Posterior cingulate gyrus (tissue), 11 donors: ENCODE measurements at places on chromosomes 1 and 21.

DNA sequence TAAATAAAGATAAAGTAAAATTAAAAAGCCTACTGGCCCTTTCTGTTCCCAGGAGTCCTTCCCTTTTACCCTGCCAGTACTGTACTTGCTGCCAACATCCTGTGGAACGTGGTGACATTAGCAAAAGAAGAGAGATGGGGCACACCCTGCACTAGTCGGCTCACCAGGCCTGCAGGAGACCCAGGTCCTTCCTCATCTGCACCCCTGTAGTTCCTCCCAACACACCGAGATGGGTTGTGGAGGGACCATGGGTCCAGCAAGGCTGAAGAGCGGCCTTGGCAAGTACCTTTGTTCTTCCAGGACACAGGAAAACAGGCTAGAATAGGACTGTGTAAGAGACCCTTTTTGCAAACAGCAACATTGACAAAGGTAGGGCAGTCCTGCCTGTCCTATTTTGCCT, 98.7 kb upstream of the TMPRSS2 start:
- DNase-seq: peak; percentile 75

DNA sequence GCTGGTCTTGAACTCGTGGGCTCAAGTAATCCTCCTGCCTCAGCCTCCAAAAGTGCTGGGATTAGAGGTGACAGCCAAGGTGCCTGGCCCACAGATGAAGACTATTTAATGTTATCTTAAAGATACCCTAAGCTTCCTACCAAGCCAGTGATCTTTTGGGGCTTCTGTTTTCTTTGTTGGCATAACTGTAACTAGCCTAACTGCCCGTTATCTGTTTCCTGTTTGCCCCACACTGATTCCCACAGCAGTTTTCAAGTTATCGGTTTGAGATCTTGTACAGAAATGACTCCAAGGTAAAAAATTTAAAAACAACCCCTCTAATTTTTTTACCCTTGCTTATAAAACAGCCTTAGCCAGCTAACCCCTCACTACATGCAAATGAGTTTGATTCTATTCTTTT, 12.4 kb downstream of the SELL start:
- DNase-seq: no peak

DNA sequence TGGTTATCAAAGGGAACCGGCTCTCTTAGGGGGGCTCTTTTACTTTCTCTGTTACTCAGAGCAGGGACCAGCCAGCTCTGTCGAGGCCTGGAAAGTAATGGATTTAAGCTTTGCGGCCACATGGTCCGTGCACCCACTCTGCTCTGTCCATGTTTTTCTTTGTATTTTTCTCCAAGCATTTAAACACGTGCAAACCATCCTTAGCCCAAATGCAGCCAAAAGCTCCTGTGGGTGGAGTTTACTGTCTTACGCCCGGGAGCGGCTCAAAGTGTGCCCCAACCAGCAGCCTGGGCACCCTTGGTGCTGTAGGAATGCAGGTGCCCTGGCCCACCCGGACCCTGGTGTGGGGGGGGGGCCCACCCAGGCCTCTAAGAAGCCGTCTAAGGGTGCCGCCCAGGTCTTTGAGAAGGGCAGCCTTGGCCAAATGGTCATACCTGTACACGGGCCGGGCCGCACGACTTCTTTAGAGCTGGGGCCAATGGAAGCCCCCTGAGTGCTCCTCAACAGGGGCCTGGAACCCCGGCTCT, 29.2 kb upstream of the POFUT2 start:
- DNase-seq: no peak

DNA sequence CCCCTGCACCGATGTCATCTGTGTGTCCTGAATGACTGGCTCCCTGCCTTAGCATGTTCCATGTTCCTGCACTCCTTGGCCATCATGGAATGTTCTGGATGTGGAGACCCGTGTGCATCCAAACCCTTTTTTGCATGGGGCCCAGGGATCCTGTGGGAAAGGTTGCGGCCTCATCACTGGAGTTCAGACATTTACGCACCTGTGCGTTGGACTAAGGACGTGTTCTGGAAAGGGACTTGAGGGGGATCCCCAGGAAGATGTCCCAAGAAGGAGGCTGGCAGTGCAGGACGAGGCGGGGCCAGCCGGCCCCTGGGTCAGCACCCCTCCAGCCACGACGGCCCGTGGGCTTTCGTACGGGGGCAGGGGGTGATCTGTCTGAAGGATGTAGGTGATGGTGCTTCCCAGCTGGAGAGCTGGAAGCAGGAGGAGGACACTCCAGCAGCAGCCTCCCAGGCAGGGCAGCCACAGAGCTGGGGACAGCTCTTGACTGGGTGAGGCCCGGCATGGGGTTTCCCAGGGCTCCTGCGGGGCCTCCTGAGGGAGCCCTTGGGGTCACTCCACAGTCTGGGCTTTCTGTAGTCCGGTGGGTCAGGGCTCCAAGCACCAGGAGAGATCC, 67.2 kb downstream of the SCCPDH start:
- peak; percentile 73 for DNase-seq

DNA sequence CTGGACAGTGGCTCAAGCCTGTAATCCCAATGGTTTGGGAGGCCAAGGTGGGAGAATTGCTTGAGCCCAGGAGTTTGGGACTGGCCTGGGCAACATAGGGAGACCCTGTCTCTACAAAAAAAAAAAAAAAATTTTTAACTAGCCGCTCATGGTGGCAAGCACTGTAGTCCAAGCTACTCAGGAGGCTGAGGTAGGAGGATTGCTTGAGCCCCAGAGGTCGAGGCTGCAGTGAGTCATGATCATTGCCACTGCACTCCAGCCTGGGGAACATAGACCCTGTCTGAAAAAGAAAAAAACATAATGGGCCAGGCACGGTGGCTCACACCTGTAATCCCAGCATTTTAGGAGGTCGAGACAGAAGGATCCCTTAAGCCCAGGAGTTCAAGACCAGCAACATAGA, 5.3 kb downstream of the SPATC1L start:
- DNase-seq: no peak

DNA sequence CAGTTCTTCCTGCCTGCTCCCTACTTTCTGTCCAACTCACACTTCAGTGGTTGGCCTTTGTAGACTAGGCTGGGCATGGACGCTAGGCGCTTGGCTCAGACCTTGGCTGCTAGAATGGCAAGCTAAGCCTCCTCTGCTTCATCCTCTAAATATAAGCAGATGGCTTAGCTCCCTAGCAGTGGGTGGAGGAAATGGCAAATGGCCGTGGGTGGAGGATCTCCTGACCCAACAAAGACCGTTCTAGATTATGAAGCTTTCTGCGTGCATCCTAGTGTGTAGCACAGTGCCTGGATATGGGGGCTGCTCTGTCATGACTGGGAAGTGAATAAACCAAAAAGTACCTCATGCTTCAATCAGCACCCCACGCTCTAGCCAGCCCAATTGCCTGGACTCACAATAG, 10.4 kb upstream of the ETV3L start:
- DNase-seq: peak; percentile 80

DNA sequence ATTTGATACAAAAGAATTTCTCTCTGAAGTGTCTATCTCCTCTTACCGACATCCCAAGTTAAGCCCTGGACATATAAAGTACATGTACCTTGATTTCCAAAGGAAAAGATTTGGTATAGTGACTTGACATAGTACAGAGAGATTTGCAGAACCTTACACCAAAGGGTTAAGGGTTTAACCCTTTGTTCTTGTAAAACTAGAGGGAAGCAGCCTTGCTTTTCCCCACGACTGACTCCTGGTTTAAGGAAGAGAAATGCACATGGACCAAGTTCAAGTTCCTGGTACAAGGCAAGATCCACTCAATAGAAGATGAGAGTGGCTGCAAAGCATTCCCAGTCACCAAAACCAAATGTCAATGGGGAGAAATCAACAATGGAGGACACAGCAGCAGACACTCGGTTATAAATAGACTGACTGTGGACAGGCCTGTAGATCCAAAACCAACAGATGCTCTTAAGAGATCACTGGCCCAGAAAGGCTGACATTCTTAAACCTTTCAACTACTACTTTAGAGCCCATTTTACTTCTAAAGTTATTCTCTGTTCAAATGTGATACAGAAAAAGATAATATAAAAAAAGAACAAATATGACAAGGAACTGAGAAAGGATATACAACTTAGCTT, 69.4 kb downstream of the PUM1 start:
- DNase-seq: no peak

DNA sequence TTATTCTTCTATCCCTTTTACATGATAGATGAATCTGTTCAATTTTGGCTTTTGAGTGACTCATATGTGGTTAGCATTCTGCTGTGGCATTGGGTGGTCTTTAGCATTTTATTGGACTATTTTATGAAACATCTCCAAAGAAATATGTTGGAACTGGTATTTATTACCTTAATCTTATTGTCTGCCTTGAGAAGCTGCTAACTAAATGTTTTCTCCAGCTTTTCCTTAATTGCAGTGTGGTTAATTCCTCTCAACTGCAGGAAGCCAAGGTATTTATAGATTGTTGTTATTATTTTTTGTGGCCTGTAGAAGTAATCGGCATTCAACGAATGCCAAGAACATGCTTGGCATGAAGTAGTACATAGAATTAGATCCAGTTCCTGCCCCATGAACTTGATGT, 64.1 kb downstream of the NOS1AP start:
- DNase-seq: no peak

- DNase-seq: no peak
These were observed 14.9 kb upstream of the RAB42 start for GRCh38 chr1:28577052-28577678.

DNA sequence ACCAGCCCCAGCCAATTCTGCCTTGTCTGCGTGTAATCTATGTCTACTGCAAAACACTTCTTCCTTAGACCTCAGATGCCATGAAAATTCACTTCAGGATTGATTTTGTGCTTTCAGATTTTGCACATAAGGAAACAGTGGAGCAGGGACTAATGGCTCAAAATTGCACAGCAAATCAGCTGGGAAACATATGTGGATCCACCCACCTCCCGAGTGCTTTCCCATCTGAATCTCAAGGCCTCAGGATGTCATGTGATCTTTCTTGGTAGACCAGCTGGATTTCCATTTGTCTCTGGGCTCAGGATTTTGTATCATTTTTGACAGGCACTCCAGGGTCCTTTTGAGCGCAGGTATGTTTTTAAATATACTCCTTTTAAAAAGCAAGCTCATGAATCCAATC, 158.6 kb downstream of the MIS18A start:
- DNase-seq: no peak

DNA sequence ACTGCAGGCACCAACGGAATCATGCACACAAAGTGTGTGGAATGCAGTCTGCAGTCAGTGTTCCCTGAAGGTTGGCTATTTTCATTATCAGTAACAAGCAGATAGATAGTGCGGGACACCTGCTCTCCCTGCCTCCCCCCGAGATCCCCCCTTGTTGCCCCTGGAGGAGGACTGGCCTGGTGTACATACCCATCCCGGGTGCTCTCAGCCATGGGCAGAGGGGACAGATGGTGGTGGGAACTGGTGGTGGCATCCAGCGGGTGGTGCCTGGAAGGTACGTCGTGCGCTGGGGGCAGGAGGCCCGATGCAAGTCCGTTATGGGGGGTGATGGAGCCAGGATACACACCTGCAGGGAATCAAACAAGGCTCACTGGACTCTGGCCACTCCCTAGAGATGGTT, 55.2 kb downstream of the DMRTB1 start:
- no peak for DNase-seq

- no peak for DNase-seq
These were observed 19.4 kb downstream of the PRPF38A start for GRCh38 chr1:52423771-52424170.

- no peak for DNase-seq
These were observed 197.4 kb upstream of the GALNT2 start for GRCh38 chr1:229869687-229870086.

- no peak for DNase-seq
These were observed 235.8 kb upstream of the C1orf105 start for GRCh38 chr1:172184506-172185191.

DNA sequence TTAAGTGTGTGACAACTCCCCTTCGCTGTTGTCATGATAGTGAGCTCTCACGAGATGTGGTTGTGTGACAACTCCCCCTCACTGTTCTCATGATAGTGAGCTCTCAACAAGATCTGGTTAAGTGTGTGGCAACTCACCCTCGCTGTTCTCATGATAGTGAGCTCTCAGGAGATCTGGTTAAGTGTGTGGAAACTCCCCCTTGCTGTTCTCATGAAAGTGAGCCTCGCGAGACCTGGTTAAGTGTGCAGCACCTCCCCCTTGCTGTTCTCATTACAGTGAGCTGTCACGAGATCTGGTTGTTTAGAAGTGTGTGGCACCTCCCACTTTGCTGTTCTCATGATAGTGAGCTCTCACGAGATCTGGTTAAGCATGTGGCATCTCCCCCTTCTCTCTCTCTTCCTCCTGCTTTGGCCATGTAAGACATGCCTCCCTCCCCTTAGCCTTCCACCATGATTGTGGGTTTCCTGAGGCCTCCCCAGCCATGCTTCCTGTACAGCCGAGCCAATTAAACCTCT, 25.1 kb upstream of the LSS start:
- no peak for DNase-seq

- peak; percentile 14 for DNase-seq
These were observed 13.1 kb downstream of the UBIAD1 start for GRCh38 chr1:11285883-11286734.

DNA sequence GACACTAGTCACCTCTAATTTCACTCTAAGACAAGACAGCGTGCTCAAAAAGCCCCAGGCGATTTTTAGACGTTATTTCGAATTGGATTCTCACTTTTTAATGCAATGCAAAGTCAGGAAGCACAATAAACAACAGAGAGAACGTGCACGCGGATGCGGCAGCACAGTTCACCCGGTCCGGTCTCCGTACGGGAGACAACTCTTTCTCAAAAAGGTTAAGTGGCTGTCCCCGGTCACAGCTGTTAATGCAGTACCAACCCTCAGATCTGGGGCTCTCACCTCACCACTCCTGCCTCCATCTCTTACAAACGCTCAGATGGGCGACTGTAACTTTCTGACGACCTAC, 1.2 kb downstream of the HP1BP3 start:
- DNase-seq: no peak

GRCh38 chr1:180070286-180070685, 84.4 kb upstream of the QSOX1 start:
- DNase-seq: no peak

DNA sequence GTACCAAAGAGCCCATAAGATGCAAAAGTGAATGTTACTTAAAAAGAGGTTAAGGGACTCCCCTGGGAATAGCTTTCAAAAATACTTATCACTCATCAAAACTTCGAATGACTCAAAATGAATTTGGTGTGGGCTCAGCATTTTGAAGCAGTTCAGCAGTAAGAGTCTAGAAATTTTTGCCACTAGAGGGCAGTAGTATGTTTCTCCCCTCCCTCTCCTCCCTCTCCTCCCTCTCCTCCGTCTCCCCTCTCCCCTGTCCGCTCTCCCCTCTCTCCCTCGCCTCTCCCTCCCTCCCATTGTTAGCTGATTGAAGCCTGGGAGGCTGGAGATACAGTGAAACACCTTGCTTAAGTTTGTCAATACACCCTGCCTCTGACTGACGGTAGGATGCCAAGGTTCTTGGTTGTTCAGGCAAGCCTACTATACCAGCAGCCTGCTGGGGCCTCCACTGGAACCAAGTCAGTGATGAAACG, 70.8 kb upstream of the TENT5C start:
- no peak for DNase-seq

- DNase-seq: no peak
These were observed 1.4 kb upstream of the SPATA1 start for GRCh38 chr1:84504580-84505492.

- no peak for DNase-seq
These were observed 18.4 kb upstream of the CASQ1 start for GRCh38 chr1:160171980-160172379.
